Neural crest cell (in vitro differentiated cells): ENCODE measurements at places on chromosomes 11 and 22. TPM values are rescaled to one million over a fixed set of nuclear protein-coding genes. Genes with fewer than 3 reads are reported as not detected.

GRCh38 chr22:50307890-50308596 lies 597 bp upstream of the PLXNB2 start:
- no peak for DNase-seq

DNA sequence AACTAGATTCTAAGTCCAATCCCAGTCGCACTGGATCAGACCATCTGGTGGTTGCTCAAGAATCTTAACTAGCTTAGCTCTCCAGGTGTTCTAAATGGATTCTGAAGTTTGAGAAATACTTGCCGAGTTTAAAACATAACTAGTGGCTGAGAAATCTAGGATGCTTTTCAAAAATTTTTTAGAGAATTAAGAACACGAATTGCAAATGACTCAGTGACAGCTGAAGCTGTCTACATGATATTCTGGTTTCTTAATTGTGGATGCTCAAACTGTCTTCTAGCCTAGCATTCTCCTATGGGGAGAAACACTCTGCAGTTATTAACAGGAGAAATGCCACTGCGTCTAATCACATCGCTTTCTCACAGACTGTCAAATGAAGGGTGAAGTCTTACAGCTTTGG lies 20.2 kb upstream of the TP53AIP1 start:
- no peak for DNase-seq

DNA sequence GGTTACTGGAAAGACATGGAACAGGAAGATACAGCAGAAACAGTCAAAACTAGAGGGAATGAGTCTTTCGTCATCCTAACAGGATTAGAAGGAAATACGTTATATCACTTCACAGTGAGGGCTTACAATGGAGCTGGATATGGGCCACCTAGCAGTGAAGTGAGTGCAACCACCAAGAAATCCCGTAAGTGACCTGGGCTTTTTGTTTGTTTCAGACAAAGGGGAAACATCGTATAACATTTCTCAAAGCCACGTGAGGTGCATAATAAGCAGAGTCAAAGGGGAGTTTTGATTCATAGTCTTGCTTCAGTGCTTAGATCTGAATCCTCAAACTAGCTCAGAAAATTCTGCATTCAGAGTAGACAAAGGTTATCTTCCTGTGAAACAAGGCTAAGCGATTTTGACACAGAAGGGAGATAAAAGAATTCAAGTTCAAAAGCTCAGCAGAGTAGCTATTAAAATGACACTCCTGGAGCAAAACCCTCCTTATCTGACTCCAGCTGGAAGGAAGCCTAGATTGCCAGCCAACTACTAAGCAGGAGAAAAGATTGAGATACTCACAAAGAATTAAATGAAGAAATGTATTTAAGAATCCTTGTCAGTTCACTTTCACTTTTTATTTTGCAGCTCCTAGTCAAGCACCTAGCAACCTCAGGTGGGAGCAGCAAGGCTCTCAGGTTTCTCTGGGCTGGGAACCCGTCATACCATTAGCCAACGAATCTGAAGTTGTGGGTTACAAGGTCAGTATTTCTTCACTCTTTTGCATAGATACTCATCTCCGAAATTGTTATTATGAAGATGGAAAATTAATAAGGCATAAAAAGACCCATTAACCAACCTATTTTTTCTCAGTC lies 346.4 kb upstream of the ARHGAP42 start:
- no peak for DNase-seq

DNA sequence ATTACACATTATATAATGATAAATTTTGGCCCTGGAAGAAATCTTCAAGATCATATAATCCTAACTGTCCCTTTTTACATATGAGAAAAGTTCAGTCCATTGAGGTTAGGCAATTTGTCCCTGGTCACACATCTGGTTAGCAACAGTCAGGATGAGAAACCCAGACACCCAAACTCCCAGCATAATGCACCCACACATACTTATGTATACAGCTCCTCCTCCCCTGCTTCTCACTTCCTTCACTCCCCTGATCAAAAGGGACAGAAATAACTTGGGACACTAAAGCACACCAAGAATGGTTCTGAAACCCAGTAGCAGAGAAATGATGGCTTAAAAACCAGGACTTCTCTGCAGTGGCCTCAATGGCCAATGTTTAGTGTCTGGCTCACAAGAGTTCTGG lies 11.1 kb downstream of the NUMA1 start:
- no peak for DNase-seq

DNA sequence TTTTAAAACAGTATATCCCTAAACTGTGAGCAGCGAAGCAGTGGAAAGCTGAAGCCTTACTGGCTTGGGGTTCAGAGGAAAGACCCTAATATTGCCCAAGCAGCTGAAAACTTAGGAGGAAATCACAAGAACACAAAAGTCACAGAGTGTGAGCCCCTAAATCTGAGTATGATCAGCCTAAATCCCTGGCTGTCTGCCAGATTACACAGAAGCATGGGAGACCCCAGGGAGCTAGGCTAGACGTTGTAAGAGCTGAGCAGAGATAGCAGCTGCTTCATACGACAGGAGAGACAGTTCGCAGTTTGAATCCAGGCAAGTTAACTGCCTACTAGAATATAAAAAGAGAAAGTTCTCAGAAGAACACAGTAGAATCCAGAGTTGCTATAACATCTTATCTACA lies 81.2 kb downstream of the PACS1 start:
- DNase-seq = no peak

GRCh38 chr11:72308226-72309073 lies 64.5 kb upstream of the PHOX2A start:
- DNase-seq = no peak

- peak; percentile 52 for DNase-seq
These were observed 579 bp upstream of the RASD2 start for GRCh38 chr22:35539910-35540594.

DNA sequence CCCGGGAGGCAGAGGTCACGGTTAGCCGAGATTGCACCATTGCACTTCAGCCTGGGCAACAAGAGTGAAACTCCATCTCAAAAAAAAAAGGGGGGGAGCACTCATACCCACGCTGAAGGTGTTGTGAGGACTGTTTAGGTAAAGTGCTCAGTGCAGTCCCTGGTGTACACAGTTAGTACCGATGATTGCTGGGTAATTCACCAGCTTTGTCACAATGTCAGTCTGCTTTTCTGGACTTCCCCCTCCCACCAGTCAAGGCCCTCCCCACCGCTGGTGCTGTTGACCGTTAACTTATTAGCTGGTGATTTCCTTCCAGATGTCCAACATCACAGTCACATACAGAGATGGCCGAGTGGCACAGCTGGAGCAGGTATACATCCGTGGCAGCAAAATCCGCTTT lies 11.9 kb downstream of the SNRPD3 start:
- DNase-seq = no peak

DNA sequence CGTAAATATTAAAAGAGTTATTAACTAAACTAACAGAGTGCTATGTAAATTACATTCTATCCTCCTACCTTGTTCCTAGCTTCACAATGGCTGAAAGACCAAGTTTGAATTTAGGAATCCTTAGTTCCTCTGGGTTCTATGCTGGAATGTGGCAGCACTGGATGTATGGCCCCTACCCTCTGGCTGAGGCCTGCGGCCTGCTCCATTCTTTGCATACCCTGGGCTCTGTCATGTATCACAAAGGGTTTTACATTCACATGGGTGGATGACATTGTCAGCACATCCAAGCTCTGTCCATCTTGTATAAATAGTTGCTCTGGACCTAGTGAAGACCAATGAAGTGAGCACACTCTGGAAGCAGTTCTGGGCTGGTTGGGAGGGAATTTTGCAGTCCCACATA lies 54.5 kb downstream of the AASDHPPT start:
- DNase-seq = no peak

Gene DRD2
- 2.8 and 2.9 TPM in 2 replicates for total RNA-seq

Gene KDM4E
- total RNA-seq = not detected in 2 replicates

Gene C11orf97
- total RNA-seq = not detected in 2 replicates

Gene PHF21B
- total RNA-seq = 36.5 and 40.4 TPM in 2 replicates

Gene MAP4K2
- total RNA-seq = 13.1 and 14.6 TPM in 2 replicates

Gene CASP12
- not detected in 2 replicates for total RNA-seq
